ENCODE measurements at places on chromosomes 2 and 18.
A peak's percentile ranks its signal among the peaks of the same experiment; 100 is the strongest.

DNA sequence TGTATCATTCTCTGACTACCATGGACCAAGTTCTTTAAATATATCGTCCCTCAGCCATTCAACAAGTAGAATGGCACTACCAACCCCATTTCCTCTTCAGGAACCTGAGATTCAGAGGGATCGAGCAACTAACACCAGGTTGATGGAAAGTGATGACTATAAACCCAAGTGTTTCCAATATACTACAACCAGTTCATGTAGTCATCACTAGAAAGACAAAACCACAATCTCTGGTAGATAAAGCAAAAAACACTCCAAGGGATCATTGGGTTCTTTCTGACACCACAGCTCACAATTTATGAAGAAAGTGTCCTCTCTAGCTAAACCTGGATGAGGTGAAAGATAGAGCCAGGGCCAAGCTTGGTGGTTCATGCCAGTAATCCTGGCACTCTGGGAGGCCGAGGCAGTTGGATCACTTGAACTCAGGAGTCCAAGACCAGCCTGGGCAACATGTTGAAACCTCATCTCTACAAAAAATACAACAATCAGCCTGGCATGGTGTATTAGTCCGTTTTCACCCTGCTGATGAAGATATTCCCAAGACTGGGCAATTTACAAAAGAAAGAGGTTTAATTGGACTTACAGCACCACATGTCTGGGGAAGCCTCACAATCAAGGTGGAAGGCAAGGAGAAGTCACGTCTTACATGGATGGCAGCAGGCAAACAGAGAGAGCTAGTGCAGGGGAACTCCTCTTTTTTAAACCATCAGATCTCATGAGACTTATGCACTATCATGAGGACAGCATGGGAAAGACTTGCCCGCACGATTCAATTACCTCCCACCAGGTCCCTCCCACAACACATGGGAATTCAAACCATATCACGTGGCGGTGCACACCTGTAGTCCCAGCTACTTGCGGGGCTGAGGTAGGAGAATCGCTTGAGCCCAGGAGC is 2.2 kb downstream of the CD226 start:
- DNase-seq: no peak

DNA sequence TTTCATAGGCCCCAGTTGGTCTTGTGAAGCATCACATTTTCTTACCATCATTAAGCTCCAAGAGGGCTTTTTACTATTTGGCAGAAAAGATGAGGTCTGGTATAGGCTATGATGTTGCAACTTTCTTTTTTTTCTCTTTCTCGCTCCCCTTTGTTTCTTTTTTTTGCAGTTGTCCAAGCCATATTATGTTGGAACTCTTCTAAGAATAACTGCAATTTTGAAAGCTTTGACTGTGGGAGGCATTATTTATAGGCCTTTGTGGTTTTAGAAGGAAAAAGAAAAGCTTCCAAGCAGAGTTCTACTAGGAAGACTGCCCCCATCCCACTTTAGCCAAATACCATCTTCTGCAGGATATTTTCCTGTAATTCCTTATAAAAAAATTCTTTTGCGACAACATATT is 571.6 kb downstream of the ARHGAP15 start:
- DNase-seq: no peak

GRCh38 chr2:229098801-229099200 is 172.3 kb downstream of the PID1 start:
- no peak for DNase-seq

- DNase-seq: no peak
Measured at GRCh38 chr18:10085416-10085815, 171.6 kb downstream of the VAPA start.

- no peak for DNase-seq
Measured at GRCh38 chr2:200708943-200709342, 102.8 kb upstream of the BZW1 start.

- DNase-seq: no peak
Measured at GRCh38 chr2:41930807-41931566, 116.8 kb upstream of the PKDCC start.

- DNase-seq: peak; percentile 15
Measured at GRCh38 chr2:102603904-102604303, 15.4 kb upstream of the SLC9A2 start.

- DNase-seq: no peak
Measured at GRCh38 chr2:166700079-166700478, 188.2 kb upstream of the XIRP2 start.

- DNase-seq: no peak
Measured at GRCh38 chr2:46841621-46842020, 74.0 kb downstream of the MCFD2 start.

- no peak for DNase-seq
Measured at GRCh38 chr2:239375278-239376061, 25.4 kb downstream of the HDAC4 start.

GRCh38 chr2:177830881-177831386 is 241.6 kb downstream of the PDE11A start:
- no peak for DNase-seq

DNA sequence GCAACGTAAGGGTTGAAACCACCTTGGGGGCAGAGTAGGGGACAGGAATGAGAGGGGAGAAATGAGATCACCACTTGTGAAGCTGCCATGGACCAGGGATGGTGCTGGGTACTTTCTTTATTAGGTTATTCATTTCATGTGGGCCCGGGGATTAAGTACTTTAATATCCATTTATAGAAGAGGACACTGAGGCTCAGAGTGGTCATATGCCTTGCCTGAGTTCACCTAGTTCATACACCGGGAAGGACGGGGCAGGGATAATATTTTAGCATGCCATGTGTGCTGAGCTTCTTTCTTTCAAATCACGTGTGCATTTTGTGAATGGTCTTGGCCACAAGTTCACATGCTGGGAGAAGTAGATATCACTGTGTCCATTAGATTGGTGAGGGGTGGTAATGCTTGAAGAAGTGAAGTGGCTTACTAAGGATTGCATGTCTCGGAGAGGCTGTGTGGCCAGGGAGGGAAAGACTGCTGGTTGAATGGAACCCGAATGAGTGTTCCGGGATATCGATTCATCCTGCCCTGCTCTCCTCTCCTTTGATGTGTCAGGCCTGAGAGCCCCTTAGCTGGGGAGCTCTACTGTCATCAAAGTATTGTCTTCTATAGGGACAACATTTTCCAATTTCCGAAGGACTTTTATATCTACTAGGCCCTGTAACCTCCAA is 187.1 kb downstream of the MYCN start:
- DNase-seq: no peak

GRCh38 chr2:161208527-161209139 is 48.4 kb downstream of the TANK start:
- no peak for DNase-seq

GRCh38 chr2:168155046-168155445 is 92.3 kb downstream of the STK39 start:
- DNase-seq: no peak

DNA sequence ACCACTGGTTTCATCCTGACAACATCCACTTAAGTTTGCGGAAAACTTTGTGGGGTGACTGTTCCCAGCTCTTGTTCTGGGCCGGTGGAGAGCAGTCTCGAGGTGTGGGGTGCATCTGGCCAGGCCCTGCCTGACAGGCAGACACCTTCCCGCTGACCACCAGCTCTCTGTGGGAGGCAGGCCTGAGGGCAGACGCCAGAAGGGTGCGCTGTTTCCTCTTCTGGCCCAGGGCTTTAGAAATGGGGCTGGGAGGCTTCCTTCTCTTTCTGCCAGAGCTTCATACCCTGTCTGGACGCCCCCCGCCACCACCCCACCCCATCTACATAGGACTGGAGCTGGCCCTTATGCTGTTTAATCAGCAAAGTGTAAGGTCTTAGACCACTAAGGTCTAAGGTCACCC is 263.8 kb downstream of the LOXHD1 start:
- DNase-seq: no peak

- DNase-seq: no peak
Measured at GRCh38 chr2:215136669-215137328, 1.6 kb downstream of the ABCA12 start.

GRCh38 chr2:200944467-200945394 is 18.7 kb downstream of the ORC2 start:
- no peak for DNase-seq

- DNase-seq: no peak
Measured at GRCh38 chr18:48629730-48630324, 91.0 kb downstream of the CTIF start.

DNA sequence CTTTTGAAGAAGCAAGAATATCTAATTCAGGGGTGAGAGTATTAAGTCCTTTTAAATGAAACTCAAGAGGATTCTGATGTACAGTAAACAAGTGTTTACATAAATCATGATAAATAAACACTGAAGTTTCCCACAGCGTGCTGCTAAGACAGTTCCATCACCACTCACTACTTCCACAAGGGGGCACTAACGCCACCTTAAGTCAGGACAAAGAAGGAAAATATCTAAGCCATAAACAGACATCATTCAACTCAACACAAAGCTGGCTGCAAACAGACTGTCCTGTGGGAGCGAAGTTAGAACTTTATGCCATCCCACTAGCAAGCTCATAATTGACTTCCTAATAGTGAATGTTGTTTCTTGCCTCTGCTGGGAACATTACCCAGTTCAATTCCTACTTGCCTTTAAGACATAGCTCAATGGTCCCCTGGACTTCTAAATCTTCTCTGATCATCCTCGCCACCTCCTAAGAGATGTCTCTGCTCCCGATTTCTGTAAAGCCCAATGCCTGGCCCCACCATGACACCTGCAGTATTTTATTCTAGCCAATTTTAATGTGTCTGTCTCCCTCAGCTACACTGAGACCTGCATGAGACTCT is 36.5 kb downstream of the MRPL44 start:
- DNase-seq: peak; percentile 82

GRCh38 chr18:48950536-48951447 is at the start of gene SMAD7:
TSS of gene SMAD7 (minus strand) at chr18:48950965. CDS start at chr18:48950424, 541 bp downstream.
- DNase-seq: no peak

DNA sequence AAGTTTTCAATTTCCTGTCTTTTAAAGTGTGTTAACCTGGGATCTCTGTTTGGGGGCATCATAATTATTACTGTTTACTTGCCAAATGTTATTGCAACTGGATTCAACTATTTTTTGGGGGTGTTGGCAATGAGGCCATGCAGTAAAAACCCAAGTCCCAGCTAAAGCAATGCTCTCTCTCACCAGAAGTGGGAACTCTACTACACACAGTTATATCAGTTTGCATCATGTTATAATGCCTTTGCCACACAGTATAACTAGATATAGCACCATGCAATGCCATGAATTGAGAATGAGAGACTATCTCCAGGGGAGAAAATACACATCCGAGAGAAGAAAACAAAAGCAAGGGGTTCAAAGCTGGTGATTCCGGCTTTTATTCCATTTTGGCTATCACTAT is 79.0 kb downstream of the GCA start:
- DNase-seq: no peak

DNA sequence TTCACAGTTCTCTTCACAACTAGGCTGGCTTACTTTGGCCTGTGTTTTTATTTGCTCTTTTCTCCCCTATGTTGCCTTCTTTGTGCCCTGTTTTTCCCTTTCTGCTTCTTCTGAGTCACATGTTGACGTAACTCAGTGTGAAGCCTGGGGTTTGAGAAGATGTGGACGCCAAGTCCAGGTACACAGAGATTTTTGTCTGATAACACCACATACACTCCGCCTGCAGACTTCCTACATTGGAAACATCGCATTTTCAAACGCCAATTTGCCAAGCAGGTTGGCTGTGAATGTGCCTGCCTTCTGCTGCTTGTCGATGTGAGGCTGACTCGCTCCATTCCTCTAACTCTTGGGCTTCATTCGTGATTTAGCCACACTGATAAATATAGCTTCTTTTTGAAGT is 62.6 kb upstream of the FN1 start:
- no peak for DNase-seq

GRCh38 chr18:79389689-79390088 is 6.0 kb upstream of the NFATC1 start:
- no peak for DNase-seq

DNA sequence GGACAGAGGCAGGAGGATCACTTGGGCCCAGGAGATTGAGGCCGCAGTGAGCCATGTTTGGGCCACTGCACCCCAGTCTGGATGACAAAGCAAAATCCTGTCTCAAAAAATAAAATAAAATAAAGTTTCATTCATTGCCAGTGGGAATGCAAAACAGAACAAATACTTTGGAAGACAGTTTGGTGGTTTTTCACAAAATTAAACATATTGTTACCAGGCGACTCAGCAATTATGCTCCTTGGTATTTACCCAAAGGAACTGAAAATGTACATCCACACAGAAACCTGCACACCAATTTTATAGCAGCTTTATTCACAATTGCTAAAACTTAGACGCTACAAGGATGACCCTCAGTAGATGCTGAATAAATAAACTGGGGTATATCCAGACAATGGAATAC is 35.8 kb downstream of the FOSL2 start:
- no peak for DNase-seq

GRCh38 chr18:24462838-24463775 is 2.7 kb downstream of the HRH4 start:
- no peak for DNase-seq

DNA sequence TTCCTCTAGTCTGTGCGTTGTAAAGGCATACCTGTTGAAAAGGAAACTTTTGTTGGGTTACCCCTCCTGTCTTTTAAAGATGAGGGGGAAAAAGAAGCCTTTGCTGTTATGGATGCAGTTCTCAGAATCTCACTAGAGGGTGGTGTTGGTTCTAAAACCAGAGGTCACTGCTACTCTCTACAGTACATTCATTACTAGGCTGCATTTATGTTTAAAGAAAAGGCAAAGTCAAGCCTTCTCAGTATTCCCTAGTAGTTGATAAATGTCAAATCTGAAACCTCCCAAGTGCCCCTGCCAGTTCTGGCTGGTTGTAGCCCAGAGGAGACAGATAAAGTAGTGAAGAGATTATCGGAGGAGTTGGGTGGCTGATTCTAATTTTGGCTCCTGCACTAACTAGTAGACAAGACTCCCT is 1.4 kb upstream of the PLCL1 start:
- DNase-seq: peak; percentile 65

- DNase-seq: no peak
Measured at GRCh38 chr2:216619411-216620393, 13.5 kb upstream of the IGFBP2 start.

- peak; percentile 79 for DNase-seq
Measured at GRCh38 chr2:160493227-160494028, at the start of gene RBMS1. TSS of gene RBMS1 (minus strand) at chr2:160493807. CDS start at chr2:160493363, 444 bp downstream.

GRCh38 chr2:36277881-36278523 is 77.6 kb upstream of the CRIM1 start:
- DNase-seq: no peak

DNA sequence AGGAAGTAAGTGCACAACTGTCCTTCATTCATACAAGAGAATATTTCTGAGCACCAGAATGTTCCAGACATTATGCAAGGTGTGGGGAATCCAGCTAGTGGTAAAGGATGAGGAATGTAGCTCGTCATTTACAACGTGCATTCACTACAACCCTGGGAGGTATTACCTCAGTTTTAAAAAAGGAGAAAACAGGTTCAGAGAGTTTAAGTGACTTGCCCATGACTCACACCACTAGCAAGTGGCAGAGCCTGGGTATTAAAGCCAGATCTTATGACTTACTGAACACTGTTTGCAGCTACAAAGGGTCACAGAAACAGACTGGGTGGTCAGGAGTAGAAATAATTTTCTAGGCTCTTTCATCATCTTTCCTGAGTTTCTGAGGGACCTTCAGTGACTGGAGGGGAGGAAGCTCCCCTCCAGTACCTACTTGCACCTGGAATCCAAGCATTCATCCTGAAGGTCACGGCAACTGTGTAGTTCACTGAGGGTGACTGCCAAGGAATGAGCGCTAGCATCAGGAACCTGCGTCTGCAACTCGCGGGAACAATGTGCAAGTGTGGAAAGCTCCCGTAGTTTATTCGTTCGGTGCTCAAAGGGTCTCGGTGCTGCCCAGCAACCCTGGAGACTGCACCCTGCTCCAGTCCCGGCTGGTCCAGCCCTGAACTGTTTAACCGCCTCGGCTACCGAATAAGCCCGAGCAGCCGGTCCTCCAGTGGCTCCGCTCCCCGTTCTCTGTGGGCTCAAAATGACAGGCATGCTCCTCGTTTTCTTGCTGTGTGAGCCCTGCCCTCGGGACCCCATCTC is 647 bp downstream of the CCDC121 start:
- DNase-seq: no peak
